ENCODE measurements at places on chromosomes 3 and 15.

GRCh38 chr3:155815030-155815545 lies 9.0 kb upstream of the C3orf33 start:
- H3K36me3 ChIP-seq, result no peaks in the 10 kb centered on the region
- H3K27me3 ChIP-seq, result no peaks in the 10 kb centered on the region
- DNase-seq, result no peak
- H3K4me3 ChIP-seq, result no peak overlapping the region
- no peak overlapping the region for H3K27ac ChIP-seq

GRCh38 chr15:64903326-64903950 lies 8.3 kb upstream of the ANKDD1A start:
- no peak overlapping the region for H3K27ac ChIP-seq
- H3K36me3 ChIP-seq, result peaks cover 2% of the 10 kb centered on the region
- no peak overlapping the region for H3K4me3 ChIP-seq
- peaks cover 19% of the 10 kb centered on the region for H3K4me1 ChIP-seq
- no peaks in the 10 kb centered on the region for H3K27me3 ChIP-seq

DNA sequence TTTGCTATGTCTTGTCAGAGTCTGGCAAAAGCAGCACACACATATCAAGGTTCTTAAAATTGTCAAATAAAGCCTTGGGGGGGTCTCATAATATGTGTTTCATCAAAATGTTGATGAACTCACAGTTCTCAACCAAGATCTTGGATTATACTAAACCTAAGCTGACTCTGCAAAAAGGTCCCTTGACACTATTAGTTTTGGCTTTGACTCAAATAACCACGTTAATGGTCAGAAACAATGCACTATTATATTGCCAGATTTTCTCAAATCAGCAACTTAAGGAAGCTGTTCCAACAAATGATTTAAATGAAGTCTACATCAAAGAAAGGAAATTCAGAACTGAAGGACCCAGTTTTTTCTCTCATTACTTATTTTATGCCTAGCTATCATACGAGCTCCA lies 1063.9 kb downstream of the ROBO1 start:
- H3K36me3 ChIP-seq, result no peaks in the 10 kb centered on the region
- no peak for DNase-seq
- H3K4me1 ChIP-seq, result no peaks in the 10 kb centered on the region
- no peak overlapping the region for H3K27ac ChIP-seq

DNA sequence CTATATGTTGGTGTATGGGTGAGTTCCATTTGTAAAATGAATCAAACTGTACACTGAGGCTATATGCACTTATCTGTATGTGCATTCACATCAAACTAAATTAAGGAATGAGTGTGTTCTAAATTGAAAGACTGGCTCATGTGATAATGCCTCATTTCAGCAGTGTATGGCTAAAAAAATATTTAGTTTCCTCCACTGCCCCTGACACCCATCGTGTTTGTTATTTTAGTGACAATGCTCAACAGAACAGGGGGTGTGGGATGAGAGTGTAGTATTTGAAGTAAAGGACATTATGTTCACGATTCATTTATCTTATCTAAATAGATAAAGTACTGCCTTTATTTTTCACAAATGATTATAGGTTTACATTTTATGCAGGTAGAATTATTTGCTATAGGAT lies 301.1 kb upstream of the ARPP21 start:
- no peaks in the 10 kb centered on the region for H3K36me3 ChIP-seq
- no peaks in the 10 kb centered on the region for H3K27me3 ChIP-seq
- DNase-seq, result no peak

- H3K27ac ChIP-seq, result peak overlapping the region; percentile 46
- H3K4me3 ChIP-seq, result peak overlapping the region; percentile 19
- no peaks in the 10 kb centered on the region for H3K27me3 ChIP-seq
Measured at GRCh38 chr3:156108616-156109015, 11.8 kb upstream of the KCNAB1 start.

DNA sequence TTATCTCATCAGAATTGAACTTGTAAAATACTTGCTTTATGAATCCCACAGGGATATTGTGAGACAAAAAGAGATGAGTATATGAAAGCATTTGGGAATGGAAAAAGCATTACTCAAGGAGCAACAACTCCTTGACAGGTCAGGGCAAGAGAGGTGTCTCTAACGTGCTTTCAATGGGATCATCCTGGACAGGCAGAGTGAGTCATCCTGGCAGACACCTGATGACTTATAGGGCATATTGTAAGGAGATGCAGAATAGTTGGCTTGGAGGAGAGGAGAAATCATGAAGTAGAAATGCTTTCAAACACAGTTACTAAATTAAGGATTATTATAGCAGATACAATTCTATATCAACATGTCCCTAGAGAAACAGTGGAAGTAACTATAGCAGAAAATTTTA lies 71.9 kb upstream of the THSD4 start:
- H3K27me3 ChIP-seq, result no peaks in the 10 kb centered on the region
- no peak overlapping the region for H3K4me3 ChIP-seq
- no peaks in the 10 kb centered on the region for H3K36me3 ChIP-seq
- H3K4me1 ChIP-seq, result no peaks in the 10 kb centered on the region
- DNase-seq, result no peak
- no peak overlapping the region for H3K27ac ChIP-seq

DNA sequence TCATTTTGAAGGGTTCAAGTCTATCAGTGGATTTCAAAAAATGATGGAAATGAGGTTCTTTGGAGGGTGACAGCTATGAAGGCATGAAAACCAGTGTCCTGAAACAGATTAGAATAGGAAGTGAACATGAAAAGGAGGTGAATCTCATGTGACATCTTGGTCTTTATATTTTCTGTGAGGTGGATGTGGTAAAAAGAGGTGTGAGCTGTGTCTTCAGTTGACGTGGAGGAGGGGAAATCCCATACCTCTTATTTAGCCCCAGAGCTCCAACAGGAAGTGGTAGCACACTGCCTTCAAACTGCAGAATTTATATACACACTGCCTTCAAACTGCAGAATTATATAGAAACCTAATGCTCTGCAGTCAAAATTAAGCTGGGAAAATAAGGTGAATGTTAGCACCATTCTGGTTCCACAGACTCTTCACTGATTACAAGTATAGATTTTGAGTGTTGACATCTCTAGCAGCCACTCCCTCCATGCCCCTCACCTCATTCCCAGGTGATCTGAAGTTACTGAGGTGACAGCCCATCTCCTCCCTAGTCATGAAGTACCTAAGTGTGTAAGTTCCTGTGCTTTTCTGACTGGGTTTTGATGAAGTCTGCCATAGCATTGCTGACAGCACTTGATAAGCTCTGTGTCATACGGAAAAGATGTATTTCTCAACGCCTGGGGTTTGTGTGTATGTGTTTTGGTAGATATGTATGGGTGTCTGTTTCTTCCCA lies 2.7 kb downstream of the RAB8B start:
- no peaks in the 10 kb centered on the region for H3K27me3 ChIP-seq
- H3K4me1 ChIP-seq, result peaks cover 33% of the 10 kb centered on the region
- H3K27ac ChIP-seq, result no peak overlapping the region
- no peaks in the 10 kb centered on the region for H3K36me3 ChIP-seq

DNA sequence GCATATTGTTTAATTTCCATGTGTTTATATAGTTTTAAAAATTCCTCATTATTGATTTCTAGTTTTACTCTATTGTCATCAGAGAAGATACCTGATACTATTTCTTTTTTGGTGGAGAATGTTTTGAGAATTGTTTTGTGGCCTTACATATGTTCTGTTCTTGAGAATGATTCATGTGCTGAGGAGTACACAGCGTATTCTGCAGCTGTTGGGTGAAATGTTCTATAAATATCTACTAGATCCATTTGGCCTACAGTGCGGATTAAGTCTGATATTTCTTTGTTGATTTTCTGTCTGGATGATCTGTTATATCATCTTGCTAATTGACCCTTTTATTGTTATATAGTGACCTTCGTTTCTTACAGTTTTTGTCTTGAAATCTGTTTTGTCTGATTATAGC lies 109.7 kb downstream of the UBE2E2 start:
- H3K27me3 ChIP-seq, result no peaks in the 10 kb centered on the region
- no peak for DNase-seq
- H3K4me3 ChIP-seq, result no peak overlapping the region
- no peaks in the 10 kb centered on the region for H3K36me3 ChIP-seq
- no peak overlapping the region for H3K27ac ChIP-seq
- H3K4me1 ChIP-seq, result no peaks in the 10 kb centered on the region

Measured in thoracic aorta (tissue), 2 donors.